HEK293T (cell line): ENCODE measurements at places on chromosomes 6 and 20.

DNA sequence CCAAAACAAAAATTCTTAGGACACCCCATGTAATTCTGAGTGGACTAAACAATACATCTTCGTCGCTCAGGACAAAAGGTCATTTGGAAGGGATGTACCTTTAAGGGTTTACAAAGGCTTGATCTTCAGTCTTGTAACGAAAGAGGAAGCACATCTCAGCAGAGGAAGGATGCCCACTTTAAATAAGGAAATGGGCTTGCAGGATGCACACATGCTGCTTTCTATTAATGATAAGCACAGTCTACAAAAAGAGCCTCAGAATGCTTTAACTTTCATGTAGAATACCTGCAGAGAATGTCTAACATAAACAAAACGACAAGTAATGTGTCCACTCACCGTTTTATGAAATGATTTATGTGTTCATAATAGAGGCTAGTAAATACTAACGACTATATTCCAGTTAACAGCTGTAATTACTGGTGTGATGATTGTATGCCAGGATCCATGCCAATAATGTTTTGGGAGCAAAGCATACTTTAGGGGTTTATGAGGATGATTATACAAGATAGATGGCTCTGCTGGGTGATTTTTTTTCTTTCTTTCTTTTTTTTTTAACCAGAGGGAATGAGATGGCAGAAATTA lies 216.9 kb downstream of the GMDS start:
- DNase-seq = no peak

DNA sequence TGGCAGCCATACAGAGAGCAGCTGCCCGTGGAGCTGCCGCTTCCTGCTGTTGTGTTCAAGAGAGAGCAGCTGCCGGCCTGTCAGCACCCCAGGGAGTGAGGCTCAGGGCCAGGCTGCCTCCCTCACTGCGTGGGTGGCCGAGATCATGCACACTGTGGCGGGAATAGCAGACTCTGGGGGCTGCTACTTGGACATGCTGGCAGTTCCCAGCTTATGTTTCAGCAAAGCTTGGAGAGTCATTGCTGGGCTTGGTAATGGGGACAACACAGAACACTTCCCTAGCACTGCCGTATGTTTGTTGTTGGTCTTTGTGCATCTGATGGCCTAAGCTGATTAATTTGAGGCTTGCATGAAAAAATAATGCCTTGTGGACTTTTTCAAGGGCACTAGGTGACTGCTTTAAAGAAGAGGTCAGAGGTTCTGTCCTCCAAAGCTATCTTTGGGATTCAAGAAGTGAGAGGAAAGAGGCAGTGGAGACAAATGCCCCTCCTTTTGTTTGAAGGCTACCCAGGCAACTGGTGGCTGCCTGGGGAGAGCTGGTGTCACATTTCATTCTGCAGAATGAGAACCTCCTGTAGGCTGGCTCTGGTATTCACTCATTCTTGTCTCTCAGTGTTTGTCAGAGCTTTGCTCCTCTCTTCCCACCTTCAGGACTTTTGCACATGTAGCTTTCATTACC lies 18.8 kb downstream of the MRAP2 start:
- peak; percentile 81 for DNase-seq

DNA sequence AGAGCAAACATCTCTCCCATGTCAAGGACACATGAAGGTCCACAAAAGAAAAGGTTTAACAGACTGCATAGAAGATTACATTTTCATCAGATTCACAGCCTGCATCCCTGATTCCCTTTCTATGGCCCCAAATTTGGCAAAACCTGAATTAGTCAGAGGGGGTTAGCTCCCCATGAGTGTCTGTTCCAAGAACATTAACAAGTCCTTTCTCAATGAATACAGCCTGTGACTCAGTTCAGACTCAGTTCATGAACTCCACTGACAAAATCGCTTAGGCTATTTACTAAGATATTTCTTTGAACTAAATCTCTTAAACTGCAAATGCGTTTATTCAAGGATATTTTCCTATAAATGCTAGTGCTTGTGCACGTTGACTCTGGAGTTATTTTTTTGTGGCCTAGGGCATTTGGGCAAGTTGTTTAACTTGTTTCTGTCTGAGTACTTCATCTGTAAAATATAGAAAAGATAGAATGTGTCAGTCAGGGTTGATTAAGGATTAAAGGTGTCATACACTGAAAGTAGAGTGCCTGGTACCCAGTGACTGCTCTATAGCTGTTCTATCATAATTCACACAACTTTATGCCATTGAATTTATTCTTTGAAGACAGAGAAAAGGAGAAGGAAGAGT lies 422.6 kb downstream of the HTR1B start:
- no peak for DNase-seq

- no peak for DNase-seq
Observed at GRCh38 chr6:47247227-47247797, 62.4 kb downstream of the TNFRSF21 start.

- DNase-seq = no peak
Observed at GRCh38 chr6:96301781-96302180, 219.8 kb upstream of the UFL1 start.

GRCh38 chr6:113137426-113137825 lies 719.7 kb upstream of the MARCKS start:
- DNase-seq = no peak

GRCh38 chr6:62288974-62289373 lies 2.9 kb upstream of the KHDRBS2 start:
- no peak for DNase-seq

DNA sequence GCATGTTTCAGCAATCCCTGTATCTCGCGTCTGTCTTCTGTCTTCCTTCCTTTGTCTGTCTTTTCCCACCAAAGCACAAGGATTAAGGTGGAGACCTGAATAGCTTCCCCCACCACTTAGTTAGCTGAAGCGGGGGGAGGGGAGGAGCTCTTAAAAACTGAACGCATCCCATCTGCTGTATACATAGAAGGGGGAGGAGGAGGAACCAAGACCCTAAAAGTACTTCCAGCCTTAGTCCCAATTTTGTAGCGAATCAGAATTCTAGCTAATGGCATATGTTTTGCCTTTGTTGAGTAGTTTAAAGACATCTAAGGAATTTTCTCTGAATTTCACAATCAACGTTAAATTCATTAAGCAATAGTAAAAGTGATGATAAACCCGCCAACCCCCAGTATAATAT lies 47.9 kb downstream of the GNAS start:
- DNase-seq = no peak

DNA sequence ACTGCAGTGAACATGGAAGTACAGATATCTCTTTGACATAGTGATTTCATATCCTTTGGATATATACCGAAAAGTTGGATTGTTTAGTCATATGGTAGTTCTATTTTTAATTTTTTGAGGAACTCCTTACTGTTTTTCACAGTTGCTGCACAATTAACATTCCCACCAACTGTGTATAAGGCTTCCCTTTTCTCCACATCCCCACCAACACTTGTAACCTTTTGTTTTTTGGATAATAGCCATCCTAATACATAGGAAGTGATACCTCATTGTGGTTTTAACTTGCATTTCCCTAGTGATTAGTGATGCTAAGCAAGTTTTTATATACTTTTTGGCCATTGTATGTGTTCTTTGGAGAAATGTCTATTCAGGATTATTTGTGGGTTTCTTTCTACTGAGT lies 45.1 kb upstream of the TENT5A start:
- DNase-seq = no peak

GRCh38 chr20:48970681-48971365 lies 49.3 kb downstream of the ARFGEF2 start:
- DNase-seq = no peak

- no peak for DNase-seq
Observed at GRCh38 chr20:33419140-33419974, 18.0 kb upstream of the CDK5RAP1 start.

DNA sequence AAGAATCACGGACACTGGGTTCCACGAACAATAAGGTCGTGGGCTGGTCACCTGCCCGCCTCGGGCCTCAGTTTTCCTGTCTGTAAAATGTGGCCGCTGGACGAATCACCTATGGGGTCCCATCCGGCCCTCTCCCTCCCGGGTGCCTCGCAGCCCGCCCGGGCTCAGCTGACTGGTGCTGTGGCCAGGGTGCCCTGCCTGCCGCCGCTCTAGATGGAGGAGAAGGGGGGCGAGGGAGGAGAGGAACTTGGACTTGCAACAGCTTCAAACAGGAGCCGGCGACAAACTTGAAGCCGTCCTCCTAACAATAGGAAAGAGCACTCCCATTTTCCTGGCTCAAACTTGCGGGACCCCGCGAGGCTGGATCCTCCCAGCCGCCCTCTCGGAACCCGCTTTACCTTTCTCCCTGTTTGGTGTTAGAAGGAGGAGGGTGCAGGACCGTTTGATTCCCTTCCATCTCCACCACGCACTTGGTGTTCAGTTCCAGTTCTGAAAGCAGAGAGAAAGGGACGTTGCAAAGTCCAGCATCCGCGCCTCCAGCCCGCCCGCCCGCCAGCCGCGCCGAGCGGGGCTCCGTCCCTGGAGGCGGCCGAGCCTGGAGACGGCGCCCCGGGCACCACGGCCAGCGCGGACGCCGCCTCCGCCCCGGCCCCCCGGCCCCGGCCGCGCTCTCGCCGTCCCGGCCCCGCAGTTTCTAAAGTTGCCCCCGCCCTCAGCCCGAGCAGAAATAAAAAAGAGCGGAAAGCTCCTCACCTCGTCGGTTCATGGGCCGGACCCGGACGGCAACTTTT lies 584 bp downstream of the KIF13A start:
- DNase-seq = peak; percentile 51

GRCh38 chr6:2008383-2008976 lies 236.9 kb downstream of the GMDS start:
- DNase-seq = no peak

GRCh38 chr6:6723361-6723760 lies 134.8 kb downstream of the LY86 start:
- DNase-seq = no peak

- DNase-seq = no peak
Observed at GRCh38 chr20:40431611-40432010, 257.4 kb downstream of the MAFB start.
